ENCODE measurements at places on chromosomes 3 and 15.

DNA sequence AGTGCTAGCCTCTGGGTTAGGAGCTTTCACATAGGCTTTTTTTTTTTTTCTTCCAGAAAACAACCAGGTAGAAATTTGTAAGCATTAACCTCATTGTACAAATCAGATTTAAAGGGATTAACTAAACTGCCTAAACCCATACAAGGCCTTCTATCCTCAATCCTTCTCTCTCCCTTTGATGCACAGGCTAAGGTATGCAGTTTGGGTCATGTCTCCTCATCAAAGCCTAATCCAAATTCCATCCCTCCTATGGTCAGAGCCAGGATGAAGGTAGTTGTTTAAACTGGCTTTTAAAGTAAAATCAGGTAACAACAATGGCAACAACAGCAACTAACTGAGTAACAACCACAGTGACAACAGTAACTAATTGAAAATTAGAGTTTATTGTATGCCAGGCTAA lies 115.6 kb upstream of the SOX2 start:
- no peak for DNase-seq

DNA sequence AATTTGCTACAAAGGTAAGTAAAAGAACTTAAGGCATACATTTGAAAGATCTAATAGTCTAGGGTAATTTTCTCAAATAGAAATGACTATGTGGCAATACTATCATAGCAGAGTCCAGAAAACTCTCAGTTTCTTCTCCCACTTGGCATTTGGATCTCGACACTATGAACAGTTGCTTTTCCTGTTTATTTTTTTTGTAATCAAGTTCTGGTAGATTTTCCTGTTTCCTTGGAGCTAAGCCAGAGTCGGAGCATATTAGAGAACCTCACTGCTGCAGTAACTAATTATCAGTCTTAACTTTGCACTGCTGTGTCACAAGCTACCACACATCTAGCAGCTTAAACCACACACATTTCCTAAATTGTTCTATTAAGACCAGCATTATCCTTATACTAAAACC lies 44.9 kb upstream of the ZNF385D start:
- DNase-seq: no peak

- no peak for DNase-seq
These were observed 237.7 kb upstream of the EIF1B start for GRCh38 chr3:40071683-40072238.

DNA sequence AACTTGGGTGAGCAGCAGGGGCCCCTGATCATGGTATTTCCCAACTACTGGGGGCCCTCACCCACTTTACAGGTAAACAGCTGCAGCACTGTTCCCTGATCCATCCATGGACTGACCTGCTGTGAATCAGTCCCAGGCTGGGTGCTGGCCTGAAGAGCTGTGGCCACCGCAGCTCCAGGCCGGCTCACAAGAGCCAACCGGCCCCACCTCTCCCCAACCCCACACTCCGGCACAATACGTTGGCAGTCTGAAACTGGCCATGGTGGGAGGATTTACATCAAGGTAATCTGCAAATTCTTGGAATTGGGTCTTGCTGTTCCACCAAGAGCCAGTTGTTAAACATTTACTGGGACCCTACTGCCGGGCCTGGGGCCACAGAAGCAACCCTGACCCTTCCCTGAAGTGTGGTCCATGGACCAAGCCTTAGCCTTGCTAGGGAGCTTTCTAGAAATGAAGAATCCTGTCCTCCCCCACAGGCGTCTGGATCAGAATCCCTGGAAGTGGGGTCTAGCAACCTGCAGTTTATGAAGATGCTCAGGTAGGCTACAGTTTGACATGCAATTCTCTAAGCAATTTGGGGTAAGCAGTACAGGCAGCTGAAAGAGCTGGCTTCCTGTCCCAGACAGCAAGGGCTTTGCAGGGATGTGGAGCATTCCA lies 3.7 kb downstream of the SLC6A20 start:
- DNase-seq: no peak
